ENCODE measurements at places on chromosomes 5 and 9.

DNA sequence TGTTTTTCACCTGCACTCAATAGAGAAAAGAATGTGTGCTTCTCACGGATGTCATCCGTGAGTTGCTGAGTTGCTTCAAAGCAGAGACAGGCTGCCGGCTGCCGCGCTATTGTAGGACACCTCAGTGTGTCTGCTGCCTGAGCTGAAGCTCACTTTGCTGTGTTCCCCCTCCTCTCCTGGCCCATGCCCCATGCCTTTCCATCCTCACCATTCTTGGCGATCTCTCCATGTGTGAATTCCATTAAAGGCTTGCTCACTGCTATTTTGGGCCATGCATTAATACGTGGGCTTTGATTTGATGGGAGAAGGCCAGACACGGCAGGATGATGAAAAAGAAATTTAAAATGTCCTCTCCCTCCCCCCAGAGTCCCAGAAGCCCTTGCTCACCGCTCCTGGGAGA is 14.5 kb downstream of the ADAM19 start:
- no peak for DNase-seq

- no peak for DNase-seq
Measured at GRCh38 chr5:18105449-18105848, 471.2 kb downstream of the TAF11L14 start.

- no peak for DNase-seq
Measured at GRCh38 chr9:2691212-2691611, 26.1 kb upstream of the KCNV2 start.

GRCh38 chr5:65986796-65987195 is 60.4 kb downstream of the ERBIN start:
- no peak for DNase-seq

DNA sequence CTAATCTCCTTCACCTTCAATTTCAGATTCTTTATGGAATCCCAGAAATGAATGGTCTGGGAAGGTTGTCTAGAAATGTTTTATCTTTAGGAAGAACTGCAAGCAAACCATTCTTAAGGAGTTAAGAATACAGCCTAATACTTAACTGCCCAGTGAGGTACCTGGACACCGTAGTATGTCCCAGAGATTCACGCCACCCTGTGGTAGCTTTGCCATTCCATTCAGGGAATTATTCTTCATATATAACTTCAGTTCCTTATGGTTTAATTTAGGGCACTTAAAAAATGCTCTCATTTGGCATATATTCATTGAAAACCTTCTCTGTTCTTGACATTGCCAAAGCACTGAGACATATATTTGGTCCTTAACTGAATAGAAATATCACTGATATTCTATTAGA is 49.7 kb downstream of the ACTBL2 start:
- no peak for DNase-seq

DNA sequence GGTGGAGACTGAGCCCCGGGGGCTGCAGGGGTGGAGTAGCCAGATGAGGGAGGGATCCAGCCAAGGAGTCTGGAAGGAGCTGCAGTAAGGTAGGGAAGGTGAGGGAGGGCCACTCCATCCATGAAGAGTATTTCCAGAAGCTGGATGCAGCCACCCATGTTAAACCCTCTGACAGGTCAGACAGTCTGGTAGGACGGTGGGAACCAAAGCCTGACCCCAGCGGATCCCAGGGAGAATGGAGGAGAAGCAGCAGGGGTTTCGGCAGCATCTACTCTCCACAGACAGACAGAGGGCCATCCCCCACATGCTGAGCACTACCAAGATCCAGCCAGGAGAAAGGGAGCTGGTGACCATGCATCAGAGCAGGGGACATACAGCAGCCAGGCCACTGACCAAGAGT is 22.5 kb upstream of the S1PR3 start:
- DNase-seq: no peak

DNA sequence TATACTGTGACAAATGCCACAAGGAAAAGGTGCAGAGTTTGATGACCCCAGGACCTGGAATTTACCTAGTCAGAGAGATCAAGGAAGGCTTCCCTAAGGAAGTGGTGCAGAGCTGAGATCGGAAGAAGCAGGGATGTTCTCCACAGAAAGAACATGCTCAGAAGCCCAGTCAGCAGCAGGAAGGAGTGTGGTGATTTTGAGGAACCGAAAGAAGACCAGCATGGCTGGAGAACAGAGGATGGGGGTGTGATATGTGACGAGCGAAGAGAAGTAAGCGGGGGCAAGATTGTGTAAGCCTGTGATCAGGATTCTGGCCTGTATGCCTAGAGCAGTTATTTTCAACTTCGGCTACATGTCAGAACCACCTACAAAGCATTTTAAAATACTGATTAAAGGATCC is 18.7 kb upstream of the PIK3R1 start:
- peak; percentile 68 for DNase-seq

- no peak for DNase-seq
Measured at GRCh38 chr9:14752271-14752670, 29.7 kb upstream of the CER1 start.

- DNase-seq: peak; percentile 25
Measured at GRCh38 chr5:135880278-135880677, 15.4 kb downstream of the IL9 start.

DNA sequence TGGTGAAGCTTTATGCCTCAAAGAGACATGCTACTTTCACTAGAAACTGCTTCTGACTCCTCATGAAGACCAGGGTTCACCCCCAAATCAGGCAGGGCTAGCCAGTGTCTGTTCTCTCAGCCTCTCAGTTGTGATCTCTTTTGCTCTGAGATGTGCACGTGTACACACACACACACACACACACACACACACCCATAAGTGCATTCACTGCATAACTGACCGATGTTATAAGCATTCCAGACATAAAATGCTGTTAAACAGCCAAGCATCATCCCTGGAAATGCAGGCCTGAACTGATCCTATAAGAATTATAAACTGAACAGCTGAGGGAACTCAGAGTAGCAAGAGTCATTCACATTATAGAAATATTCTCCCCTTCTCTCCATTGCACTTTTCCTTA is 85.0 kb downstream of the FSTL4 start:
- no peak for DNase-seq

GRCh38 chr9:136722093-136722968 is 10.0 kb downstream of the DIPK1B start:
- DNase-seq: no peak

DNA sequence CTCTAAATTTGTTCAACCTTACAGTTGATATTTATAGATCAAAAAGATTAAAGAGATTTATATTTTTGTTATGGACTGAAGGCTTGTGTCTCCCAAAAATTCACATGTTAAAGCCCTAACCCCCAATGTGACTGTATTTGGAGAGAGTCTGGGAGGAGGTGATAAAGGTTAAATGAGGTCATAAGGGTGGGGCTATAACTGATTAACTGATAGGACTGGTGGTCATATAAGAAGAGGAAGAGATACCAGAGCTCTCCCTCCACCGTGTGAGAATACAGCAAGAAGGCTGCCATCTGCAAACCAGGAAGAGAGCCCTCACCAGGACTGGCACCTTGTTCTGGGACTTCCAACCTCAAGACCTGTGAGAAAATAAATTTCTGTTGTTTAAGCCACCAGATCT is 264.3 kb downstream of the ENC1 start:
- no peak for DNase-seq

DNA sequence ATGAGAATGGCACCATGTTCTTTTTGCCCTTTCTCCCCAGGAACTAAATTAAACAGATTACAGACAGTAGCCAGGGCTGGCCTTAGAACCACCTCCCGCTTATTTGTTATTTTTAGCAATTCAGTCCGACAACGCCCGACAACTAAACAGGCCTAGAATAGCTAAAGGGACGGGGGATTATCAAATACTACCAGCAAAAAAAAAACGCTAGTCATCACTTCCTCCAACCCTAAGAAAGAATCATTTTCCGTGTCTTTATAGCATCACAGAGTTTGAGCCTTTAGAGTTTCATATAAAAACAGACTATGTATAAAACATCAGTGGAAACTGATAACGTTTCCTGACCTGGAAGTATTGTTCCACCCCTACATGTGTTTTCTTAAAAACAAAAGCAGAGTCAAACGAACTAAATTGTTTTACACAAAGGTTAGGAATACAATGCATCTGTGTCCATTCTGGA is 35.3 kb downstream of the PFDN1 start:
- no peak for DNase-seq

GRCh38 chr5:51027271-51027670 is 356.0 kb upstream of the ISL1 start:
- DNase-seq: no peak

GRCh38 chr5:52897238-52897614 is 91.9 kb upstream of the ITGA2 start:
- no peak for DNase-seq

GRCh38 chr9:97502222-97502983 is 937 bp downstream of the TMOD1 start:
- DNase-seq: no peak

GRCh38 chr9:125889112-125889475 is 141.9 kb downstream of the PBX3 start:
- no peak for DNase-seq

Data from ascending aorta (tissue), 2 donors.